ENCODE measurements at places on chromosomes 12 and 14. TPM values are rescaled to one million over a fixed set of nuclear protein-coding genes. Genes with fewer than 3 reads are reported as not detected.

DNA sequence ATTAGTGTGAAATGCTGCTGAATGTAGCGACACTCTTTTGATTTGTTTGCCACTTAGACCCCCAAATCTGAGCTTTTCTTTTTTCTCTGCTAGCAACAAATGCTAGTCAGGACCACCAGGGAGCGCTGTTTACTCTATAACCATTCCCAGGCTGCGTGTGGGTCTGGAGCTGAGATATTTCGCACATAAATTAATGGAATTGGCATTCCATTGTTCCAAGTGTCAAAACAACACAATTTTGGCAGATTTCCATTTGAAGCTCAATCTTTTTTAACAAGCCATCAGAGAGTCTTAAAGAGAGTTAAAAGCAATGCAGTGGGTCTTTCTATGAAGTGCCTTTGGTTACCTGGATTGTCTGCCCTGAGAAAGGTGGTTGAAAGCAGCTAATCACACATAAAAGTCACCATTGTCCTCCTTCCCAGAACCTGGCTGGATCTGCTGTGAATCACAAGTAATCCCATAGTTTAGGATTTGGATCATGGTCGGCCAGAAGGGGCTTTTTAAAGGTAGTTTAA, 7.4 kb upstream of the TMEM132C start:
- DNase-seq: peak; percentile 12

GRCh38 chr12:45122768-45123380, 72.0 kb upstream of the DBX2 start:
- DNase-seq: peak; percentile 54

Gene CKB
- 324 TPM for total RNA-seq

Gene YLPM1
- 50.2 TPM for total RNA-seq

GRCh38 chr14:95526483-95527386, 8.1 kb upstream of the GLRX5 start:
- DNase-seq: no peak

GRCh38 chr12:15698377-15698871, 90.8 kb downstream of the EPS8 start:
- DNase-seq: no peak

- DNase-seq: no peak
These were observed 480.2 kb upstream of the FBXO33 start for GRCh38 chr14:39912192-39913100.

GRCh38 chr12:129527506-129527905, 376.3 kb downstream of the TMEM132D start:
- no peak for DNase-seq

Gene CMA1
- not detected for total RNA-seq

Gene TAS2R30
- total RNA-seq: 4.1 TPM

DNA sequence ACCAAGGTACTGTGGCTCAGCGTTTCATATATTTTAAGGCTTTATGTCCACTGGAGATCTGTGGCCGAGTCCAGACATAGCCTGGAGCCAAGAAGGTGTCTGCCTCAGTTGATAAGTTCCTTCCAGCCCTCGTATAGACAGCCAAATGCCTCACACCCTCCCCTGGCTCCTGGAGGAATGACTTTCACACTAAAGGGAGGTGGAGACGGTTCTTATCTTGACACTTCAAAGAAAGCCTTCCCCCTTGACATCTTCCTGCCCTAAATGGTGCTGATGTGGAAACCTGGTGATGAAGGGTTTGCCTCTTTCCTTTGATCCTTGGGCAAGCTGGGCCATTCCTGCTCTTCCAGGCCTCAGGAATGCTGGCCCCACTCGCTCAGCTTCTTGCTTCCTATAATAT, 474.8 kb upstream of the TBX3 start:
- DNase-seq: peak; percentile 37

Gene GAS2L3
- 13.9 TPM for total RNA-seq

Gene STRAP
- 91.1 TPM for total RNA-seq

DNA sequence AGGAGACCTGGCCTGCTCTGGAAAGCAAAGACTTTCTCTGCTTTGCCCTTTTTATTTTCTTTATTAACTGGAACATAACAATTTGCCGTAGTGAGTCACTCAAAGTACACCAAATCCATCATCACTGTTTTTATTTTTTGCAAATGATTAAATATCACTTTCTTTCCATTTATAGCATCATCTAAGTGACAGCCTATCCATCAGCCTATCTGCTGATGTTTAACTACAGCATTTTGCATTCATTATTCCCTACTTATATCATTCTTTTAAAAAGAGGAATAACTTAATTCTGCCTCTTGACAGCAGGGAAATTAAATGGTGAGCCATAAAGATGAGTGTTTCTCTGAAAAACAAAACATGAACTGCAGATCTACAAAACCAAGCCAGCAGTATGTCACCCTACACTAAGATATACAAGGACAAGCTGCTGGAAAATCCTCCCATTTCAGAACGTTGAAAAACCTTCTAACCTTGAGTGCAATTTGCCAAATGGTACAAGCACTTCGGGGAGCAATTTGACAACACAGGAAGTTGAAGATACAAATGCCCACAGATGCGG, 821.3 kb upstream of the TMEM132C start:
- no peak for DNase-seq

DNA sequence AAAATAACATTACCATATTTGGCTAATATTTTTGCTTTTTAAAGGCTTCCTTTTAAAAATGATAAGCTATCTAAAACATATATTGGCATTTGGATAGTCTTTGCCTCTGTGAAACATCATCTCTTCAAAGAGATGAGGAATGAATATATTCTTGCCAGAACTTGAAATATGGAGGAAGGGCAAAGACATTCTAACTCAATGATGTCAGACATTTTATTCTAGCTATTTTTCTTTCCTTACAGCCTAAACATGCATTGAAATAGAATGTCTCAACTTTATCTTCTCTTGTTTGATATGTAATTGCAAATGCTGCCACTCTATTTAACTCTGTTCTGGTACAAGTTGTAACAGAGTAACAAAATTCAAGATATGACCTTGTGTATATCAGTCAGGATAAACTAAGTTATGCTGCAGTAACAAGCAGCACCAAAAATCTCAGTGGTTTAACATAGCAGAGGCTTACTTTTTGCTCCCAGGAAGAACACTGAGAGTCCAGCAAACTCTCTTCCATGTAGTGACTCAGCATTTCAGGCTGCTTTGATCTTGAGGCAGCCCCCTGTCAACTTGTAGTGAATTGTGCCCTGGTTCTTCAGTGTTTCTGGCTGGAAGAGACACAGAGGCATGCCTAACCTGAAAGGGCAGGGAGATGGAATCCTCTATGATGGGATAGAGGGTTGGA, 11.0 kb downstream of the IRAK3 start:
- no peak for DNase-seq

GRCh38 chr12:90653040-90653439, 301.9 kb downstream of the CCER1 start:
- no peak for DNase-seq

- DNase-seq: no peak
These were observed 136.9 kb downstream of the EGLN3 start for GRCh38 chr14:33814010-33814409.

GRCh38 chr14:103155010-103155409, 31.7 kb downstream of the TNFAIP2 start:
- no peak for DNase-seq

Gene RNASE2
- not detected for total RNA-seq

Data from cardiac muscle cell (in vitro differentiated cells and primary cell).